ENCODE measurements at places on chromosomes 7 and 10.

GRCh38 chr10:50992356-50992901 lies 81.9 kb upstream of the PRKG1 start:
- no peak for DNase-seq

GRCh38 chr10:71077796-71078453 lies 134.4 kb upstream of the UNC5B start:
- no peak for DNase-seq

- no peak for DNase-seq
These were observed 515.4 kb upstream of the FZD8 start for GRCh38 chr10:36157486-36157885.

DNA sequence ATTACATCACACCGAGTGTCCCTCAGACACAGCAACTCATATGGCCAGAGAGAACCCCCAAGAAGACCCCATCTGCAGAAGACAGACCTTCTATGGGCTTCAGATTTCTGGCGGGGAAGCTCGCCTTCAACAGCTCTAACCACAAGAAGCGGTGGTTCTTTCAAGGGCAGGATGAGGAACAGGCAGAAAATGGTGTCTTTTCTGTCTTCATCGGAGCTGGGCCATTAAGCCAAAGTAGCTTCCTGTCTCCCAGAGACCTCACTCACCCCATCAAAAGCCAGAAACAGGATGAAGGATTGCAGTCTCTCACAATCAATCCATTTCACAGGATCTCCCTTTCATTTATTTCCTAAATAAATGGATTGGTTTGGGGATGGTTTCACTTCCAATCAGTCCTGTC lies 149.1 kb downstream of the HERPUD2 start:
- DNase-seq = no peak

GRCh38 chr7:156178214-156178613 lies 366.0 kb upstream of the SHH start:
- DNase-seq = no peak

- no peak for DNase-seq
These were observed 82.3 kb upstream of the FAM20C start for GRCh38 chr7:109898-110556.

GRCh38 chr10:88091490-88092061 lies 228.2 kb downstream of the PTEN start:
- DNase-seq = peak; percentile 27

GRCh38 chr10:75137533-75138438 lies 26.3 kb downstream of the SAMD8 start:
- DNase-seq = no peak

GRCh38 chr7:76282344-76283253 lies 19.9 kb upstream of the HSPB1 start:
- DNase-seq = no peak

DNA sequence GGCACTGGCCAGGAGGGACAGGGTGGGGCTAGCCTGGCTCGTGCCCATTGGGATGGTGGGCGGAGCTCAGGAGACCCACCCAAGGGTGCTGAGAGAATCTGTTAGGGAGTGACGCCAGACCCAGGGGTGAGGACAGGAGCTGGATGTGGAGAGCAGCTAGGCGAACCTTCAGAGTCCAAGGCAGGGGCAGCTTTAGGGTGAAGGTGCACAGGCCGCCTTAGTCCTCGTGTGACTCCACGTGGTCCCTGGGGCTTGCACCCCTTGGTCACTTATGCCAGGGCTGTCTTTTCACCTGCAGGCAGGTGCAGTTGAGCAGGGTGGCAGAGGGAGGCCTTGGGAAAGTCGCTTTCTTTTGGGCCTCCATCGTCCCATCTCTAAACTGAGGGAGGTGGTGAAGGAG lies 4.3 kb downstream of the RAMP3 start:
- DNase-seq = no peak

GRCh38 chr7:52565974-52566373 lies 469.5 kb upstream of the POM121L12 start:
- DNase-seq = no peak

- no peak for DNase-seq
These were observed 236.3 kb downstream of the HTR7 start for GRCh38 chr10:90621577-90621976.
